ENCODE measurements at places on chromosomes 7 and 10. TPM values are rescaled to one million over a fixed set of nuclear protein-coding genes. Genes with fewer than 3 reads are reported as not detected.

Gene RAPGEF5
- total RNA-seq = 0.93 TPM

Gene TEX36
- total RNA-seq = not detected

Gene EN2
- not detected for total RNA-seq

Gene ZNF804B
- not detected for total RNA-seq

DNA sequence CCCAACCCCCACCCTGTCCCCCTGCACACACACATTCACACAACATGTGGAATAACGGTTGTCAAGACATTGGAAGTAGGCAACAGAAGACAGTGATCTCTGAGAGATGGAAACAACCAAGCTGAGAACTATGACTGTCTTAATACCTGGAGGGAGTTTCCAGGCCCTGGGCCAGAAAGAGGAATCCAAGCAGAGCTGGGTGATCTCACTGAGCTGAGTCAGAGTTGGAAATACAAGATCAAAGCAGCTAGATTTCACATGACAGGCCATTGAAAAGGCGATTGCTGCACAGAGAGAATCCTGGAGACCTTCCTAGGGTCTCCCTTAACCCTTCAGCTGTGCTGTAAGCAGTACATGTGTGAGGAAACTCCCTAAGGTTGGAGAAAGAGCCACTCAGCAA lies 165.8 kb upstream of the PRSS1 start:
- DNase-seq = peak; percentile 26
- no peaks in the 10 kb centered on the region for H3K27me3 ChIP-seq
- peaks cover 42% of the 10 kb centered on the region for H3K4me1 ChIP-seq
- H3K36me3 ChIP-seq = peaks cover 3% of the 10 kb centered on the region

DNA sequence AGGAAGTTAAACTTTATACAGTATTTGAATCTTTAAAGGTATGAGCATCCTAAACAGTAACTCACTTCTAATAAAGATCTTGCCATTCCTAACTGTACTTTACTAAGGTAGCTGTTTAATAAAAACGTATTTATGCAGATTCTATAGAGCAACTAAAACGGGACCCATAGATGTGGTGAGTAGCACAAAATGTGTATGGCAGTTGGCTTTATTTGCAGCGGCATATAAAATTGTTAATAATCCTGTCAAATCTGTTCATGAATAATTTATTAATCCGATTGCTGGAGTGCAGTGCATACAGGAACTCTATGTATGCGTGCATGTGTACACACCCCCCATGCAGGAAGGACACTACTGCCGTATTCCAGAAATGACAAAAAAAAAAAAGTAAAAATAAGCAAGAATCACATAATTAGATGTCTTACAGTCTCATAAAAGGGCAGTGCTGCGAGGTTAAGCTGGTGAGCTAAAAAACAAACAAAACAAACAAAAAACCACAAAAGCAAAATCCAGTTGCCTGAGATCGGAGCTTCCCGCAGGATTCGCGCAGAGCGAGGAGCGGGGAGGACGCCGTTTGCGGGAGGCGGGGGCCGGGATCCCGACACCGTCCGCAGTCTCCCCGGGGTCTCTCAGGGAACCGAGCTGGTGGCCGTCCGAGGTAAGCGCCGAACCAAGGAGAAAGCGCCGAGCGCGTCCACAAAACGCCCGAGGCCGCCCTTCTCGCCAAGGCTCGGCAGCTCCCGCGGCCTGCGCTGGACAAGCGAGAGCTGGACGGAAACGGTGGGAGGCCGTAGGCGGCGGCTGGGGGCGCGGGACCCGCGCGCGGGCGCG lies 518 bp upstream of the COMMD3 start:
- peaks cover 52% of the 10 kb centered on the region for H3K4me1 ChIP-seq
- no peak for DNase-seq
- peak overlapping the region; percentile 94 for H3K27ac ChIP-seq
- peaks cover 27% of the 10 kb centered on the region for H3K36me3 ChIP-seq

GRCh38 chr7:107969856-107970255 lies 33.1 kb downstream of the LAMB1 start:
- H3K4me1 ChIP-seq = no peaks in the 10 kb centered on the region
- H3K36me3 ChIP-seq = no peaks in the 10 kb centered on the region
- H3K27ac ChIP-seq = no peak overlapping the region
- no peak for DNase-seq
- no peak overlapping the region for H3K4me3 ChIP-seq
- peaks cover 2% of the 10 kb centered on the region for H3K27me3 ChIP-seq
